H9 (cell line): ENCODE measurements at places on chromosomes 3 and 15.
A peak's percentile ranks its signal among the peaks of the same experiment; 100 is the strongest.

- DNase-seq = no peak
These were observed 116.4 kb downstream of the GREM1 start for GRCh38 chr15:32834156-32834555.

- no peak for DNase-seq
These were observed 29.5 kb upstream of the TGFBR2 start for GRCh38 chr3:30576946-30577345.

GRCh38 chr15:33292717-33293307 is 18.0 kb upstream of the RYR3 start:
- DNase-seq = peak; percentile 59

DNA sequence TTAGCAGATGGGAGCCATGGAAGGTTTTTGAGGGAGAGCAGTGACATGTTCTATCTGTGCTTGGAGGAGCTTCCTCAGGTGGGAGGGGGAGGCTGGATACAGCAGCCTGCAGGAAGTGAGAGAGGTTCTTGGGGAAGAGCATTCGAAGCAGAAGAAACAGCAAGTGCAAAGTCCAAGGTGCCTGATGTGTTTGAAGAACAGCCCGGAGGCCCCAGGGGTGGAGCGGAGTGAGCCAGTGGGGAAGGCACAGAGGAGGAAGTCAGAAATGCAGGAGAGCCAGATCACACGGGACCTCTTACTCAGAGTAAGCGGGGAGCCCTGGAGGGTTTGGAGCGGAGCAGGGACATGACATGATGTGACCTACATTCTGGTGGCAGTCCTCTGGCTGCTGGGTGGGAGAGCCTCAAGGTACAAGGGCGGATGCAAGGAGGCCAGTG is 10.8 kb downstream of the ITGA11 start:
- DNase-seq = peak; percentile 36

DNA sequence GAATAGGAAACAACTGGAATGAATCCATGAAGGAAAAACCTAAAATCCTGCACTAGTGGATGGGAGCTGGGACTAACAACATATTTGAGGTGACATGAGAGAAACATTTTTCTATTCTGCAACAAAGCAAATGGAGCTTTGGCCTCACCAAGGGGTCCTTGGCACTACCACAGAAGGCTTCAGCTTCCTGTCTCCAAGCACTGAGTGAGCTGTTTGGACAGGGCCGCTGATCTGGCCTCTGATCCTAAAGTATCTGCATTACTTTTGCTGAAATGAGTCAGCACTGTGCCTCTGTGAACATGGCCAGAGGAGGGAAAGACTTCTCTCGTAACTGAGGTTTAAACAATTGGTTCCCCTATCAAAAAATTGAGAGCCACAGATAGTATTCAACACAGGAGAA is 9.0 kb downstream of the ARPP21 start:
- DNase-seq = no peak

- DNase-seq = no peak
These were observed 50.8 kb downstream of the RBMS3 start for GRCh38 chr3:29331456-29332194.

GRCh38 chr3:159734681-159735080 is 254.0 kb upstream of the IL12A start:
- no peak for DNase-seq

DNA sequence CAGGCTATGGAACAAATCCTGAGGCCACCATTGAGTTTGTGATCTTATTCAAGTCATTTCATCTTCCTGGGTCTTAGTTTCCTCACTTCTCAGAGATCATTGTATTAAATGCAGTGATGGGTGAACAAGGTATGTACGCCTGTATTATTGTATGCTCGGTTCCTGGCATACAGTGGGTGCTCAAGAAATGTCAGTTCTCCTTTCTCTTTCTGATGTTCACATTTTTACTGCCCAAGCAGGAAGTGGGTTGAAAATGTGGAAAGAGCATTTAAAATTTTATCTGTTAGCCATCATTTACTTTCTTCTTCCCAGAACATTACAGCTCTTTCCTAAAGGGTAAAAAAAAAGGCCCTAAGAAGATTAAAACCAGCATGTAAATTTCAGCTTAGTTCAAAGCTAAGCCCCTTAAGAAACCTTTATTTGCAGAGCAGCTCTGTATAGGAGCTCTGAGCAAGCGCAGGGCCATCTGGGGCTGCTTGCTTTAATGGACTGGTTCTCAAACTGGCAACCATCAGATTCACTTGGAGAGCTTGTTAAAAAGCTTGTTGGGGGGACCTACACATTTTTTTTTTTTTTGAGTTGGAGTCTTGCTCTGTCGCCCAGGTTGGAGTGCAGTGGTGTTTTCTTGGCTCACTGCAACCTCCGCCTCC is 179.4 kb downstream of the CHST2 start:
- DNase-seq = no peak

- no peak for DNase-seq
These were observed 35.3 kb upstream of the PSMD6 start for GRCh38 chr3:64058566-64058965.

- no peak for DNase-seq
These were observed 30.4 kb downstream of the BHLHE40 start for GRCh38 chr3:5009506-5010109.

DNA sequence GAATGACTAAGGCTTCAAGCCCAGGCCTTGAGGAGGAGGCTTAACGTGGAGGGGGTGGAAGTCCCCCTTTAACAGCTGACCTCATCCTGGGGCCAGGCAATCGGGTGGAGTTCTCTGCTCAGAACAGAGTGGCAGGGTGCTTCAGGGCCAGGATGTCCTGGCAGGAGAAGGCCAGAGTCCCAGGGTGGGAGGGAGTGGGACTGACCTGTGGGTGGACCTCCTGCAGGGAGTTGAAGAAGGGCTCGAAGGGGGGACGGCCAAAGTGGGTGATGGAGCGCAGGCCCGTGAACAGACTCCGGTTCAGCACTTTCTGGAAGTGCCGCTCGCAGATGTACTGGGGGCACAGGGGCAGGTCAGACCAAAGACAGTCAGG is 19.6 kb downstream of the DUOX2 start:
- no peak for DNase-seq

- no peak for DNase-seq
These were observed 157.4 kb downstream of the PLD1 start for GRCh38 chr3:171652932-171653331.

DNA sequence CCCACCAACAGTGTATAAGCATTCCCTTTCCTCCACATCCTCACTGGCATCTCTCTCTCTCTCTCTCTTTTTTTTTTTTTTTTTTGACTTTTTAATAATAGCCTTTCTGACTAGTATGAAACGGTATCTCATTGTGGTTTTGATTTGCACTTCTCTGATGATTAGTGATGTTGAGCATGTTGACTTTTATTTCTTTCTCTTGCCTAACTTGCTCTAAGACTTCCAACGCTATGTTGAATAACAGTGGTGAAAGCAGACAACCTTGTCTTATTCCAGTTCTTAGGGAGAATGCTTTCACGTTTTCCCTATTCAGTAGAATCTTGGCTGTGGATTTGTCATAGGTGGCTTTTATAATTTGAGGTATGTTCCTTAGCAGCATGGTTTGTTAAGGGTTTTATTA is 249.4 kb upstream of the MDFIC2 start:
- no peak for DNase-seq

GRCh38 chr15:101313041-101313761 is 18.2 kb upstream of the SNRPA1 start:
- DNase-seq = peak; percentile 23

GRCh38 chr15:52162260-52162659 is 28.9 kb downstream of the GNB5 start:
- no peak for DNase-seq

GRCh38 chr3:4674216-4674615 is 181.1 kb downstream of the ITPR1 start:
- DNase-seq = no peak

GRCh38 chr3:12705981-12706380 is 42.1 kb upstream of the RAF1 start:
- DNase-seq = no peak

DNA sequence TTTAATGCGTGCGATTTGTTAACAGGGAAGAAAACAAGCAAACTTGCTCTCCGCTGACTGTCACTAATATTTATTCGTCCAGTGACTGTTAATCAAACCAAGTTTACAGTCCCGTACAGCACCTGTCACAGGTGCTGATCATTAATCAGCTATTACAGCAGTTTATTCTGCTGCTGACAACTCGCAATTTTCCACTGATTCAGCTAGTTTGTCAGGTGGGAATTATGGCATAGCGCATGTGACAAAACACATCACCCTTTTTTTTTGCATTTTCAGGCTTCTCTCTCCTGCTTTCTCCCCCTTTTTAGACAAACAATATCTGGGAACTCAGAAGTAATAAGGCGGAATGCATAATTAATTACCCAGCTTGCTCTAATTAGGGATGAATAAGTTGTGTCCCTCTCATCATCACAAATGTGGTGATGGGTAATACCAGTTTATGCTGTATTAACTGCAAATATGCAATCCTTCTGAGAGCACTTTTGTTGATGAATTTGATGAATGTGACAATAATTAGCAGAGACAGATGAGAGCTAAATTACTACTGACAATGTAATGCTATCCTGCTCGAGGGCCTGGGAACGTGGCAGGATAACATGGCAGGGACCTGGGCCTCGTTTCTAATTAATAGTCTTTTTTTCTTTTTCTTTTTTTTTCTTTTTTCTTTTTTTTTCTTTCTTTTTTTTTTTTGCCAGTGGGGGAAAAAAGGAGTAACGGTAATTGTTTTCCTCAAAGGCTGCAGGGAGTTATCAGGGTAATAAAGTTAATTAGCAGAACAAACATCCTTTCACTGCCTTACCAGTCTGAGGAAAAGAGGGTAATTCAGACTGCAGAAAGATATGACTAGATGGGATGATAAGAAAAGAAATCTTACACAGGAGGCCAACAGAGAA is 150.3 kb upstream of the SOX2 start:
- DNase-seq = no peak

DNA sequence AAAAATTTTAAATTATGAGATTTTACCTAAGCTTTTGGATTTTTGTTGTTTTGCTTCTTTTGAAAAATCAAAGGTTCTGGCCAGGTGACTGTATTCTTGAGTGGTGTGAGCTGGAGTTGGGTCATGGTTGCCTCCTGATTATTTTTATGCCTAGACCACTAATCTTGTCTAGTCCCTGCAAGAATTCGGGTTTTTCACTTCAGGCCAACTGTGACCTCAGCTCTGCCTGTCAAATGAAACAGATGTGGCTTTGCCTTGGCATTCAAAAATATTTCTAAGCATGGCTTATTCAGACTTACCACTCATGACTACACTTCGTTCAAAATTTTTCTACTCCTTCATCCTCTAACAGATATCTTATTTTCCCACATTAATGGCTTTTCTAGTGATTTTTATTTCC is 25.4 kb upstream of the CDV3 start:
- DNase-seq = no peak

DNA sequence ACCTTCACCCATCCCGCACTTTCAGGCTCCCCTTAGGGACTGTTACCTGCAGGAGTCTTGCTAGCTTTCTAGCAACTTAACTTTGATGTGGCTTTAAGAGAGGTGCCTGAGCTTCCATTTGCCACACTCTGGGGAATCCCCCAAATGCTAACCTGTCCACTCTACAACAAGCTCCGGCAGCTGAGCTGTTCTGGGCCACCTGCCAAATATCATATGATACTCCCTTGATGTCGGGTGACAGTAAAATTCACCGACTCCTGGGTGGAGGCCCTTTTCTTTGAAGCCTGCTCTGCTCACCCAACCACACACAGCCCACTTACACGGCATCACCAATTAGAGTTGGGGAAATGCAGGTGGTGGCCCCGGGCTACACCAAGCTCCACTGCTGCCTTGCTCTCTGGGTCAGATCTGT is 38.0 kb upstream of the XCR1 start:
- no peak for DNase-seq

- no peak for DNase-seq
These were observed 242.9 kb downstream of the WNT5A start for GRCh38 chr3:55244247-55244646.

DNA sequence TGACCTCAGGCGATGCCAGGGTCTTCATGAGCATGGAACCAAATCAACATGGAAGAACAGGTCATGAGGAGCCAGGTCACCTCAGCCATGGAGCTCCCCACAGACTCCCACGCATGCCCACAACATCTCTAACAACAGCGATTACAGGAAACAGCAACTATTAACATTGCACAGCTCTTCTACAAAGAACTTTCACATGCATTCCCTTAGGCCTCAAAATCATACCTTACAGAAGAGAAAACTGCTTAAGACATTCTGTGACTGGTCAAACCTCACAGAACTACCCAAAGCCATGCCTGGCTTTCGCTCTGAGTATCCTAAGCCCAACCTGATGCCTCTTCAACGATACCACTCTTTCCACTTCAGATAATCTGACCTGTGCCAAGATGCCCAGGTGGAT is 117.8 kb downstream of the OXNAD1 start:
- DNase-seq = no peak

GRCh38 chr15:36284911-36285310 is 294.5 kb upstream of the CDIN1 start:
- no peak for DNase-seq

GRCh38 chr3:52402706-52403270 is 42.1 kb downstream of the SEMA3G start:
- no peak for DNase-seq

DNA sequence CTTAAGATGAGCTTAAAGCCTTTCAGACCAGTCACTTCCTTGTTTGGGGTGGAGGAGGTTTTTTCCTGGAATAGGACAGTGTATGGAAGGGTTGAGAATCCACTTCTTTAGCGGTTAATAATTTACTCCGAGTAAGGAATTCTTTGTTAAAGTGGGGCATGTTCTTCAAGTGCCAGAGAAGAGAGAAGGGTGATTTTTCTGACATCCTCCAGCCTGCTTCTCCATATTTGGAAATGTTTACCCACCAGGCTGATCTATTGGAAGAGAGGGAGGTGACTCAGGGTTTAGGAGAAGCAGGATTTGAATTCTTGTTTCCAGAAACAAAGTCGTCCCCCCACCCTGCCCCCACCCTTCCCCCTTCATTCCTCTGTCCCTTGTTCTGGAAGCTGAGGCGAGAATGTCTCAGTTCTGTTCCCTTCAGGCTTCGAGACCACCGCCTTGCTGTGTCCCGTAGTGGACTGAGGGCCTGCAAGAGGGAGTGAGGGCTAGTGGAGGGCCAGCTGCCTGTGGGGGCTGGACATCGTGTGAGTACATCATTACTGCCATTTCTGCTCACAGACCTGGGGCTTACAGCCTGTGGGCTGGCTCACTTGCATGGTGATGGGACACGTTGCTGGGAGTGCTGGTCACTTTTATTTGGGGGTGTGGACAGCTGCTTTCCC is 58.5 kb downstream of the LPP start:
- no peak for DNase-seq

DNA sequence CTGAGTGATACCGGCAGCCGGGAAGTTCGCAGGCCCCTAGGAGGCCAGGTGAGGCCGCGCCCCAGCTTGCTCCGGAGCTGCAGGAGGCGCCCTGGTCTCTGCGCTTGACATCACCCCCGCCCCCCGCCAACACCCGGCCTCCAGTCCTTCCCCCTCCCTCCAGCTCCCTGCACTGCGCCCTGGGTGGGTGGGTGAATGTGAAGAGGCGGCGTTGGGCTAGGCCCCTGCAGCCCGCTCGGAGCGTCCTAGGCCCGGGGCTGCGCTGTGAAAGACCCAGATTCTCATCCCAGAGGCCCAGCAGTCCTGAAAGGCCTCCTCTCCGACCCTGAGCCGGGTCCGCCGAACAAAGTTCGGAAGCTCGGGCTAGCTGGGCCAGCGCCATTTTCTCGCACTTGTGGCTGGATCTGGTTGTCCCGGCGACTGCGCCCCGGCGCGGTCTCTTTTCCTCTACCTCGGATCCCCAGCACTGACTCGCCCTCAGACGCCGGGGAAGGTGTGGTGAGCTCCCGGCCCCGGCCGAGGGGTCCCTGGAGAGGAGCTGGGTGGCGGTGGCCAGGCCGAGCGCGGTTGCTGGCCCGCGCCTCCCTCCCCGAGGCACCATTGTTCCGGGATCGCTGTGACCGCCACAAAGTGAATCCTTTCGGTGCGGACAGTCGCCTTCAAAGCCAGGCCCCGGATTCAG is 12.9 kb downstream of the ZIC4 start:
- peak; percentile 91 for DNase-seq
